ENCODE measurements at places on chromosomes 3 and 15. TPM values are rescaled to one million over a fixed set of nuclear protein-coding genes. Genes with fewer than 3 reads are reported as not detected.

- DNase-seq: no peak
These were observed 7.6 kb downstream of the TF start for GRCh38 chr3:133753779-133754164.

- peak; percentile 73 for DNase-seq
These were observed 8.2 kb upstream of the ANKRD63 start for GRCh38 chr15:40290918-40291574.

GRCh38 chr3:154121701-154122551 lies 736 bp downstream of the ARHGEF26 start:
- DNase-seq: peak; percentile 66

DNA sequence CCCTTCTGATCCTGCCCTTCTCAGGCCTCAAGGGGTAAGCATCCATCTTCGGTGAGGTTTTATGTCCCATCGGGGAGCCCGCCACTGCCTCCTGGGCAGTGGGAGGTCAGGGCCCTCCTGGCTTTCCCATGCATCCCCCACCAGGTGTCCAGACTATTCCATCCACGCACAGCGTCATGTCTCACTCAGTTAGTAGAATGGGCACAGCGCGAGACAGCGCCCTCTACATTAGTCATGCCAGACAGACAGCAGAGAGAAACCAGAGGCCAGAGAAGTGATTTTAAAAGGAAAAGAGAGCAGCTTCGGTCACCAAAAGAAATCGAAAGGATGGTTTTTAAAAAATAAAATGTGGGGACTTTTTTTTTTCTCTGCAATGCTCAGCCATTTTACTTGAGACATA lies 49.8 kb downstream of the ZDHHC3 start:
- no peak for DNase-seq

- DNase-seq: no peak
These were observed 113.5 kb downstream of the CBLB start for GRCh38 chr3:105755121-105755886.

- no peak for DNase-seq
These were observed 13.3 kb upstream of the PLSCR1 start for GRCh38 chr3:146557745-146558144.

GRCh38 chr3:168984872-168985271 lies 678.6 kb downstream of the MECOM start:
- no peak for DNase-seq

GRCh38 chr3:68817243-68817642 lies 115.1 kb downstream of the TAFA4 start:
- peak; percentile 1 for DNase-seq

- no peak for DNase-seq
These were observed 15.0 kb upstream of the HPS3 start for GRCh38 chr3:149114458-149114857.

DNA sequence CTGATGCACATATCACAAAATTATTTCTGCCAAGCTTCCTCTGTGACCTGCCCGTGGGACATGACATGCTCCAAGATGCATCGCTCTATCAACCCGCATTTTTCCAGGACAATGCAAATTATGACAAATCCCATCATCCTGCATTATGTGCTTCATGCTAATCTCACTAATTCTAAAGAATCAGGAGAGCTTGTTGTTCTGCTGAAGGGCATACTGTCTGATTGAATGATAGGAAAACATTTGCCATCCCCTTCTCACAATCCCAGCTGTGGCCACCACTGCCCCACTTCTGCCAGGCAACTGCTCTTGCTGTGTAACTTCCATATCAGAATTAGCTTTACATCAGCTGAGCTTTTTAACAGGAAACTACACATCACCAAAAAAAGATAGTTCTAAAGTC lies 203.5 kb upstream of the NANOGP8 start:
- DNase-seq: no peak

DNA sequence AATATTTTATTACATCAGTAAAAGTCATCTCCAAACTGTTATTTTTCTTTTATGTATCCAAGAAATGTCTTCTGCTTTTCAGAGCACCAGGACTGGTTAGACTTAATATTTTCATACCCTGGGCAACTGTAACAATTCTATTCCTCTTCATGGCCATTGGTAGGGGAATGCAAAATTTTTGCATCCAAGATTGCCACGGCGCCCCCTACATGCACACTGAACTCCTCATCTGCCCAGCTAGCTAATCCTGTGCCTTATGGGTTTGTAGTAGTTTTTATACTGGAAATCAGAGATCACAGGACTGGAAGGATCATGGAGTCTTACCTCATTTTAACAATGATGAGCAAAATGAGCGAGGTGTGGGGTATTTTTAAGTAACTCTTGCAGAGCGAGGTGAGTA lies 74.2 kb downstream of the CRTC3 start:
- peak; percentile 52 for DNase-seq

DNA sequence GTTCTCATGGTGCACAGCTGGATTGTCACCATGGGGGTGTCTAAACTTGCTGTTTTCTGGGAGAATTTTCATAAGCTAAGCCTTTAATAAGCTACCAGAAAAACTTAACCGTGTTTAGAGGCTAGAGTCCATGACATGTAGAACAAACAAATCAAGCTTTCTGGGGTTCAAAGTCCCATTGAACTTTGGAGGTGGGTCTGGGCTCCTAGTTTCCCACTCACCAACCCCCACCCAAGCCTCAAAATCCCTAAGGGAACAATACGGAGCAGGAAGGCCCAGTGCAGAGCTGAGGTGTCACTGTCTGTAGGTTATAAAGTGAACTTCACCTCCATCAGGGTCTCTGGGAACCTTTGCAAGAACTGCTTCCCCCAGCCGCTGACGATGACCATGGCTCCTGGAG lies 25.5 kb downstream of the RTP1 start:
- no peak for DNase-seq

DNA sequence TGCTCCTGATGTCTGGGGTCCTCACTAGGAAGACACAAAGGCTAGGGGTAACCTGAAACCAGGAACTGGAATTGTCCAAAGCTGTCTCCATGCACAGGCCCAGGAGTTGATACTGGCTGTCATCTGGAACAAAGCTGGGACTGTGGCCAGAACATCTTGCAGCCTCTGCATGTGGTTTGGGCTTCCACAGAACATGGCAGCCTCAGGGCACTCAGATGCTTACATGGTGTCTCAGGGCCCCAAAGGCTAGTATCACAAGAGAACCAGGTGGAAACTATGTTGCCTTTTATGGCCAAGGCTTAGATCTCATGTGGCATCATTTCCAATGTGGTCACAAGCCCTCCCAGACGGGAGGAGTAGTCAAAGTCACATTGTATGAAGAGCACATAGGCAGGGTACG lies 335.2 kb upstream of the TRIM42 start:
- DNase-seq: no peak

- no peak for DNase-seq
These were observed 14.8 kb upstream of the RBP2 start for GRCh38 chr3:139491027-139491700.

- no peak for DNase-seq
These were observed 233.7 kb downstream of the OCA2 start for GRCh38 chr15:27865323-27865922.

GRCh38 chr15:42215913-42216829 lies 8.1 kb upstream of the VPS39 start:
- peak; percentile 11 for DNase-seq

- DNase-seq: no peak
These were observed 24.7 kb downstream of the GOLGA6L2 start for GRCh38 chr15:23422099-23422945.

- DNase-seq: no peak
These were observed 58.5 kb upstream of the RAP2B start for GRCh38 chr3:153103406-153103945.

GRCh38 chr15:101239724-101240136 lies 12.1 kb downstream of the CHSY1 start:
- no peak for DNase-seq

GRCh38 chr15:45089712-45090373 lies 24.1 kb downstream of the DUOX2 start:
- DNase-seq: no peak

DNA sequence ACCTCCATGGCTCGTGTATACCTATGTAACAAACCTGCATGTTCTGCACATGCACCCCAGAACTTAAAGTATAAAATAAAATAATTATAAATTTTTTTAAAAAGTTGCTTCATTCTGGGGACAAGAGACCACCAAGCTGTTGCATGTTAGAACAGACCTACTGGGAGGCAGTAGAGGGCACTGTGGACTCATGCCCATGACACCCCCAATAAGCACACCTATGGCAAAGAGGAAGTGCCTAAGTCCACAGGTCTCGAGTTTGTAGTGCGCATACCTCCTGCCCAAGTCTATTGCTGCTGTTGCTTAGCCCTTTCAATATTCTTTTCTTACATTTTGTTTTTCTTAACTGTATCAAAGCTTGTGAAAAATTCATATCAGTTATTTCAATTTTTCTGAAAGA lies 267.9 kb upstream of the THBS1 start:
- no peak for DNase-seq

DNA sequence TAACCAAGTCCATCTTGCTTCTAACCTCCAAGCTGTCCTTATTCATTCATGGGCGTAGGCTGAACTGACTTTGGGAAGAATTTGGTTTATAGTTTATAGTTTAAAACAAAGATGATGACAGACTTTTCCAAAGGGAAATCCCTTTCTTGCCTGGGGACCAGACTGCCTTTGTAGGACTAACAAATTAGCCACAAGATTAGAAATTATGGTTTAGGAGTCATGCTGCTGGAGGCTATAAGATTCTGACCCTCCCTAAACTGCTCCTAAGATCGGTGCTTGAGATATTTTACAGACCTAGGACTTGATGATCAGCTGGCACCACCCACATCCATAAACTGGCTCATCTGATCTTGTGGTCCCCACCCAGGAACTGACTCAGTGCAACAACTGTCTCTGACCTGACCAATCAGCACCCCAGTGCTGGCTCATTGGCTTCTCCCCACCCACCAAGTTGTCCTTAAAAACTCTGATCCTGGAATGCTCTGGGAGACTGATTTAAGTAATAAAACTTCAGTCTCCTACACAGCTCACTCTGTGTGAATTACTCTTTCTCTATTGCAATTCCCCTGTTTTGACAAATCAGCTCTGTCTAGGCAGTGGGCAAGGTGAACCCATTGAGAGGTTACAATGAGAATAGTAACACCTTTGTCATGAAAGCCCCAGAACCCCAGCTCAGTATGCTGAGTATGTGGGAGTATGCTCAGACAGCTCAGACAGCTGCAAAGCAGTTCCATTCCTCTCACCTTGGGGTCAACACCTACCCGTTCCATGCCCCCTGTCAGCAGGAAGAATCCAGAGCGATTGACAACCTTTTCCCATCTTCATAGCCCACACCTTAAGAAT lies 51.6 kb upstream of the C15orf39 start:
- no peak for DNase-seq

Gene CDHR4
- 0.48 TPM for total RNA-seq

Gene TRPM1
- total RNA-seq: not detected

Gene MUC20
- total RNA-seq: 1.1 TPM

Gene GOLGA8Q
- 1.8 TPM for total RNA-seq

Gene FBXW12
- 0.55 TPM for total RNA-seq

Gene ELP6
- total RNA-seq: 46.2 TPM

Gene COL6A5
- total RNA-seq: 0.32 TPM

Gene ITPKA
- total RNA-seq: 4.3 TPM

Gene GREM1
- total RNA-seq: 1.5 TPM

Gene FAM81A
- total RNA-seq: not detected

Gene SAXO2
- total RNA-seq: 1.9 TPM

Gene KATNBL1
- 55.1 TPM for total RNA-seq

Gene SLC38A3
- total RNA-seq: 0.31 TPM

All from A673 (cell line).